Astrocyte (in vitro differentiated cells and primary cell): ENCODE measurements at places on chromosomes 1 and 21.

- no peaks in the 10 kb centered on the region for H3K36me3 ChIP-seq
- H3K4me1 ChIP-seq: no peaks in the 10 kb centered on the region
- no peak for DNase-seq
- H3K27me3 ChIP-seq: no peaks in the 10 kb centered on the region
These were observed 136.8 kb downstream of the KCNK2 start for GRCh38 chr1:215219372-215219771.

- no peak overlapping the region for H3K4me3 ChIP-seq
- no peaks in the 10 kb centered on the region for H3K36me3 ChIP-seq
- no peaks in the 10 kb centered on the region for H3K4me1 ChIP-seq
- H3K27me3 ChIP-seq: peaks cover 11% of the 10 kb centered on the region
- no peak overlapping the region for H3K27ac ChIP-seq
These were observed 29.8 kb upstream of the HHAT start for GRCh38 chr1:210298936-210299335.

GRCh38 chr1:182428043-182428442 is 21.9 kb upstream of the RGSL1 start:
- no peaks in the 10 kb centered on the region for H3K4me1 ChIP-seq
- H3K27ac ChIP-seq: no peak overlapping the region
- no peaks in the 10 kb centered on the region for H3K27me3 ChIP-seq
- no peak for DNase-seq
- H3K4me3 ChIP-seq: no peak overlapping the region

GRCh38 chr1:84164161-84164560 is 20.1 kb downstream of the PRKACB start:
- no peak for DNase-seq
- no peaks in the 10 kb centered on the region for H3K36me3 ChIP-seq
- H3K4me1 ChIP-seq: no peaks in the 10 kb centered on the region
- no peaks in the 10 kb centered on the region for H3K27me3 ChIP-seq
- H3K27ac ChIP-seq: no peak overlapping the region
- peak overlapping the region; percentile 45 for H3K4me3 ChIP-seq

DNA sequence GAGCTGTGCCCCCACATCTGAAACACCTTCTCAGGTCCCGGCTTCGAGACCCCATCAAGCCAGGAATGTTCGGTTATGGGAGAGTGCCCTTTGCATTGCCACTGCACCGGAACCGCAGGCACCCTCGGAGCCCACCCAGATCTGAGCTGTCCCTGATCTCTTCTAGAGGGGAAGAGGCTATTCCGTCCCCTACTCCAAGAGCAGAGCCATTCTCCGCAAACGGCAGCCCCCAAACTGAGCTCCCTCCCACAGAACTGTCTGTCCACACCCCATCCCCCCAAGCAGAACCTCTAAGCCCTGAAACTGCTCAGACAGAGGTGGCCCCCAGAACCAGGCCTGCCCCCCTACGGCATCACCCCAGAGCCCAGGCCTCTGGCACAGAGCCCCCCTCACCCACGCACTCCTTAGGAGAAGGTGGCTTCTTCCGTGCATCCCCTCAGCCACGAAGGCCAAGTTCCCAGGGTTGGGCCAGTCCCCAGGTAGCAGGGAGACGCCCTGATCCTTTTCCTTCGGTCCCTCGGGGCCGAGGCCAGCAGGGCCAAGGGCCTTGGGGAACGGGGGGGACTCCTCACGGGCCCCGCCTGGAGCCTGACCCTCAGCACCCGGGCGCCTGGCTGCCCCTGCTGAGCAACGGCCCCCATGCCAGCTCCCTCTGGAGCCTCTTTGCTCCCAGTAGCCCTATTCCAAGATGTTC is 4.3 kb downstream of the ADAMTSL4 start:
- H3K36me3 ChIP-seq: no peaks in the 10 kb centered on the region
- no peak for DNase-seq
- no peaks in the 10 kb centered on the region for H3K27me3 ChIP-seq
- no peak overlapping the region for H3K4me3 ChIP-seq

- peaks cover 21% of the 10 kb centered on the region for H3K4me1 ChIP-seq
- H3K4me3 ChIP-seq: no peak overlapping the region
- no peak overlapping the region for H3K27ac ChIP-seq
- H3K27me3 ChIP-seq: no peaks in the 10 kb centered on the region
- H3K36me3 ChIP-seq: no peaks in the 10 kb centered on the region
- no peak for DNase-seq
These were observed 92.7 kb downstream of the LRRC8C start for GRCh38 chr1:89725631-89726030.

DNA sequence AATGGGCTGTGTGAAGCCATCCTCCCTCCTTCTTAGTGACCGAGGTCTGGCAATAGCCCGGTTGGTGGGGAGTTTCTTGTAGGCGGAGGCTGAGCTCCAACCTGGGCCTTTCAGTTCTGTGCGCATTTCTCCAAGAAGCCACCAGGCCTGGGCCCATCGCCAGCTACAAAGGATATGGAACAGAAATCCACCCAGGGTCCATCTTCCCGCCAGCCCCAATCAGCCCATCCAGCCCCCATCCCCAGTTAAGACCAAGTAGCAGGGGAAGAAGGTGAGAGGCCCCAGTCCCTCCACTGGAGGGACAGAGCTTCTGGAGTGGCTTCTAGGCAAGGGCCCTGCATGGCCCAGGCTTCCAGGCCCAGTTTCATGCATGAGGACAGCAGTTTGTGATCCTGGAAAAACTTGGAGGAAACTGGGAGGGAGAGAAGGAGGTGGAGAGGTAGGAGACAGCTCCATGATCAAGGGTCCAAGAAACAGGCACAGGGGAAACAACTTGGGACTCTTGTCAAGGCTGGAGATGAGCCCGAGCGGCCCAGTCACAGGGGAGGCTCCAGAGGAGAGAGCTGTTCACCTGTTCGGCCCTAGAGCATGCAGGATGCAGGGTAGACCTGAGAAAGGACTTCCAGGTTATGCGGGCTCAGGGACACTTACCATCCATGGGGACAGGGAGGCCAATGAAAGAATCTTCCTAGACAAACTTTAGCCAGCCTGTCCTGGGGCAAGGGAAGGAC is 261.2 kb downstream of the PTPRU start:
- no peaks in the 10 kb centered on the region for H3K4me1 ChIP-seq
- no peak overlapping the region for H3K4me3 ChIP-seq
- no peak overlapping the region for H3K27ac ChIP-seq
- H3K27me3 ChIP-seq: no peaks in the 10 kb centered on the region

DNA sequence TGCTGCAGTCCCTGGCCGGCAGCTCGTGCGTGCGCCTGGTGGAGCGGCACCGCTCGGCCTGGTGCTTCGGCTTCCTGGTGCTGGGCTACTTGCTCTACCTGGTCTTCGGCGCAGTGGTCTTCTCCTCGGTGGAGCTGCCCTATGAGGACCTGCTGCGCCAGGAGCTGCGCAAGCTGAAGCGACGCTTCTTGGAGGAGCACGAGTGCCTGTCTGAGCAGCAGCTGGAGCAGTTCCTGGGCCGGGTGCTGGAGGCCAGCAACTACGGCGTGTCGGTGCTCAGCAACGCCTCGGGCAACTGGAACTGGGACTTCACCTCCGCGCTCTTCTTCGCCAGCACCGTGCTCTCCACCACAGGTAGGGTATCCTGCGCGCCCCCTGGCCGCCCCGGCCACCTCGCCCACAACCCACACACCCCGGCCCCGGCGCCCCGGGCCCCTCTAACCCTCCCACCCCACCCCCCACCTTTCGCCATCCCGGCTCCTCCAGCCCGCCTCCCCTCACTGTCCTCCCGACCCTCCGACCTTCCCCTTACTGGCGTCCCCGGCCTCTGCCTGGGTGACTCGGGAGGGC is 352 bp downstream of the KCNK1 start:
- peaks cover 8% of the 10 kb centered on the region for H3K27me3 ChIP-seq
- H3K36me3 ChIP-seq: no peaks in the 10 kb centered on the region
- H3K4me1 ChIP-seq: peaks cover 10% of the 10 kb centered on the region
- H3K4me3 ChIP-seq: peak overlapping the region; percentile 78

DNA sequence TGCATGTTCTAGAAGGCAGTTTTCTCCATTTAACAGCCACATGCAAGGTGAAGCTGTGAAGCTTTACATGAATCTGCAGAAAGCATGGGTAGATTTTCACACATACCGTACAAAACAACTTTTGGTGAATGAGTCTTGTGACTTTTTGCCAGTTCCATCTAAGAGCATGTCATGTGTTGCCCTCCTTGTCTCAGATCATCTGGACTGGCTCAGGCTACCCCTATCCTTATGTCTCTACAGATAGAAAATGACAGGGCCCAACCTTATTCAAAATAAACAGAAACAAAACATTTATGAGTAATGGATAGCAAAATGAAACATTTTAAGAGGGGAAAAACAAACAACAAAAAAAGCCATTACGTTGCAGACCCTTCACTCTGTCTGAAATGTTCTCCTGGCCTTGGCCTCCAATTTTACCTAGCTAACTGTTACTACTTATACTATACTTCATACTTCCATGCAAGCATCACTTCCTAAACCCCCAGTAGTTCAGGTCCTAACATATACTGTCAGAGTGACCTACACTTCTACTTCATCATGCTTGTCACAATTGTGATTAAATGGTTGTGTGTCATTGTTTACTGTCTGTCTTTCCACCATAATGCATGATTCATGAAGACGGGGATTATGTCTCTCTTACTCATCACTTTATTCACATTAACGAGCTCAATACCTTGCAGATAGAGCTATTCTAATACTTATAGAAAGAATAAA is 39.0 kb downstream of the LRRC8C start:
- H3K27ac ChIP-seq: peak overlapping the region; percentile 49
- H3K36me3 ChIP-seq: no peaks in the 10 kb centered on the region
- H3K4me3 ChIP-seq: no peak overlapping the region
- peaks cover 18% of the 10 kb centered on the region for H3K4me1 ChIP-seq

DNA sequence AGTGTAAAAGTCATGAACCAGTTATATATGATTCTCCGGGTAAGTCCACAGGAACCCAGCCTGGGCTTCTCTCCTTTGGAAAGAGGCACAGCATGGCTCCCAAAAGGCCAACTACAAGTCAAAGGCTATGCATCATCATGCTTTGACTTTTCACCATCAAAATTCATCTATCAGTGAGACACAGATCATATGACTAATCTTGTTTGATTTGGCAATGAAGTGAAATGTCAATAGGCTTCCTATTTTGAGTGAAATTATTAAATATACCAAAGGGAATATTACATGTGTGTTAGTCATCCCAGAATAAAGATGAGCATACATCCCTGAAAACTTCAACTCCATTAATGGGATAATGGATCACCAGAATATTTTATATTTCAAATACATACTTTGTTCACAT is 83.5 kb upstream of the ADGRL2 start:
- H3K4me1 ChIP-seq: no peaks in the 10 kb centered on the region
- H3K27ac ChIP-seq: no peak overlapping the region

GRCh38 chr1:113515498-113515897 is 125.2 kb downstream of the MAGI3 start:
- H3K4me1 ChIP-seq: peaks cover 11% of the 10 kb centered on the region
- no peaks in the 10 kb centered on the region for H3K36me3 ChIP-seq

GRCh38 chr1:221040691-221041285 is 161.5 kb downstream of the HLX start:
- no peaks in the 10 kb centered on the region for H3K36me3 ChIP-seq
- no peaks in the 10 kb centered on the region for H3K4me1 ChIP-seq
- H3K4me3 ChIP-seq: no peak overlapping the region
- no peaks in the 10 kb centered on the region for H3K27me3 ChIP-seq
- DNase-seq: no peak
- H3K27ac ChIP-seq: no peak overlapping the region

DNA sequence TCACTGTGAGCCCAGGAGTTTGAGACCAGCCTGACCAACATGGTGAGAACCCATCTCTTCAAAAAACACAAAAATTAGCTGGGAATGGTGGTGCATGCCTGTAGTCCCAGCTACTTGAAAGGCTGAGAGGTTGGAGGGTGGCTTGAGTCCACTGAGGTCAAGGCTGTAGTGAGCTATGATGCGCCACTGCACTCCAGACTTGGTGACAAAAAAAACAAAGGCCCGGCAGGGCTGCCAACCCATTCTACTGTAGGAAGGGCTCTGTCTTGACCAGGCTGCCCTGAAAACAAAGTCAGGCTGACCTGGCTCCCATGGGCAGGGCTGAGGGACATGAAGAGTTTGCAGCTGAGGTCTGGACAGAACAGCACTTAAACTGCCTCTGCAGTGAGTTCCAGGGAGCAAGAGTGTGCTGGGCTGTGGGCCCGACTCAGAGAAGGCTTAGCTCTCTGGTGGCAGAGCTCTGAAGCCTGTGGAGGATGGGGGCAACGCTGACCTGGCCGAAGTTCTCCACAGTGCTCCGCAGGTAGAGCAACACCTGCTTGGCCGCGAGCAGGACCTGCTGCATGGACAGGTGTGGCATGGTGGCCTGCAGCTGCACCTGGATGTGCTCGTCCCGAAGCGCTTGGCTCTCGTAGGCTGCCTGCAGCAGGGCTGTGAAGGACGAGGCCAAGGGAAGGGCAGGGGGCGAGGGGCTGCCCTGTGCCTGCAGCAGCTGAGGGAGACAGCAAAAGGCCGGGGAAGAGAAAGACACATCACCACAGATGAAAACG is 42.4 kb downstream of the URB1 start:
- H3K27ac ChIP-seq: no peak overlapping the region
- no peak overlapping the region for H3K4me3 ChIP-seq
- H3K36me3 ChIP-seq: peaks cover 75% of the 10 kb centered on the region
- H3K27me3 ChIP-seq: no peaks in the 10 kb centered on the region
- H3K4me1 ChIP-seq: no peaks in the 10 kb centered on the region
- no peak for DNase-seq

- DNase-seq: peak; percentile 32
- H3K36me3 ChIP-seq: no peaks in the 10 kb centered on the region
- H3K27me3 ChIP-seq: no peaks in the 10 kb centered on the region
- peaks cover 13% of the 10 kb centered on the region for H3K4me1 ChIP-seq
These were observed 233.0 kb upstream of the IRF2BP2 start for GRCh38 chr1:234842726-234843641.

GRCh38 chr21:46295177-46295770 is 9.1 kb downstream of the YBEY start:
- peaks cover 22% of the 10 kb centered on the region for H3K4me1 ChIP-seq
- no peaks in the 10 kb centered on the region for H3K36me3 ChIP-seq
- DNase-seq: peak; percentile 78
- H3K4me3 ChIP-seq: no peak overlapping the region
- H3K27me3 ChIP-seq: no peaks in the 10 kb centered on the region

DNA sequence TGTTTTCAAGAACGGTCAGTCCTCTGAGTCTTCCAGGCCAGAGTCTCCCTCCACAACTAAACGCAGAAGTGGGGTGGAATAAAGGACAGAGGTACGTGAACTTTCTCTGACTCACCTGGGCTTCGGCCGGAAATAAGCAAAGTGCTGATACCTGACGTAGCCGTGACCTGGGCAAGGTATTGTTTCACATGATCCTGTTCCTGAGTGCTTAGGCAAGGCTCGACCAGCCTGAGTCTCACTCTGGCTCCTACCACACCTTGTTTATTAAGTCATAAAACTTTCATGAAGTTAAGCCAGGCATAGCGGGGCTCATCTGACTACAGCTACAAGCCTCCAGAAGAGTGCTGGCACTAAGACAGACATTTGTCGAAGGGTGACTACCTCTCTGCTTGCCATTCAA is 327.5 kb downstream of the SETD4 start:
- H3K36me3 ChIP-seq: no peaks in the 10 kb centered on the region
- H3K4me1 ChIP-seq: peaks cover 2% of the 10 kb centered on the region
- no peak overlapping the region for H3K27ac ChIP-seq
- H3K4me3 ChIP-seq: no peak overlapping the region

- H3K4me3 ChIP-seq: no peak overlapping the region
- H3K36me3 ChIP-seq: no peaks in the 10 kb centered on the region
- H3K4me1 ChIP-seq: peaks cover 23% of the 10 kb centered on the region
These were observed 39.3 kb upstream of the EPS8L3 start for GRCh38 chr1:109802901-109803561.
